ENCODE measurements at places on chromosomes 12 and 14. TPM values are rescaled to one million over a fixed set of nuclear protein-coding genes. Genes with fewer than 3 reads are reported as not detected.

RAD9B gene
- 0.29 TPM for total RNA-seq

IGFBP6 gene
- 1,775 TPM for total RNA-seq

CEBPE gene
- total RNA-seq = not detected

TAS2R46 gene
- total RNA-seq = 6.3 TPM
